ENCODE measurements at places on chromosomes 12 and 14.

DNA sequence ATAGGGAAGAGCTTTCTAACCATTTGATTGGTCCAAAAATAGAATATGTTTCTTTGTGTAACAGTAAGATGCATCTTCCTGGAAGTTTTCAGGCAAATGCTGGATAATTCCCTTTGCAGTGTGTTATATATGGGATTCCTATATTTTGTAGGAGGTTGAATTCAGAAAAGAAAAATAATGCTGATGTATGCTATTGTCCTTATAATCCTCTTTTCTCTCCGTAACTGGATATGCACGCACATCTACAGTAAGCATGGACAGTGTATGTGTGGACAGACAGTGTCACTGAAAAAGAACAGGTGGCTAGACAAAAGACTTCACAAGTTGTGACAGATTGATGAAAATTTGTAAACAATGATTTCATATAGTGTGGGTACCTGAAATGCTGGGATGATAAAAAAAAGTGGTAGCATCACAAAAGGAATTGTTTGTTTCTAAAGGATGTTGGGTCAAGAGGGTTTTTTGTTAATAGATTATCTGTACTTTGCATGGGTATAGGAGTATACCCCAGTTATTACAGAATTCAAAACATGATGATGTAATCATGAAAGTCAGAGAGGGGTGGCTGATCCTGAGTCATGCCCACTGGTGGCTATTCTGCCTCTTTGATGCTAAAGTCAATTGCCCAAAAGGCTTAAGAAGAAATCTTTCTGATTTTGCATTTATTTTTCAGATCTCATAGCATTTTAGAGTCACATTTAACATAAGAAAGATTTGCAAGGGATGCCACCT, 160.7 kb upstream of the TMTC1 start:
- no peak for DNase-seq

DNA sequence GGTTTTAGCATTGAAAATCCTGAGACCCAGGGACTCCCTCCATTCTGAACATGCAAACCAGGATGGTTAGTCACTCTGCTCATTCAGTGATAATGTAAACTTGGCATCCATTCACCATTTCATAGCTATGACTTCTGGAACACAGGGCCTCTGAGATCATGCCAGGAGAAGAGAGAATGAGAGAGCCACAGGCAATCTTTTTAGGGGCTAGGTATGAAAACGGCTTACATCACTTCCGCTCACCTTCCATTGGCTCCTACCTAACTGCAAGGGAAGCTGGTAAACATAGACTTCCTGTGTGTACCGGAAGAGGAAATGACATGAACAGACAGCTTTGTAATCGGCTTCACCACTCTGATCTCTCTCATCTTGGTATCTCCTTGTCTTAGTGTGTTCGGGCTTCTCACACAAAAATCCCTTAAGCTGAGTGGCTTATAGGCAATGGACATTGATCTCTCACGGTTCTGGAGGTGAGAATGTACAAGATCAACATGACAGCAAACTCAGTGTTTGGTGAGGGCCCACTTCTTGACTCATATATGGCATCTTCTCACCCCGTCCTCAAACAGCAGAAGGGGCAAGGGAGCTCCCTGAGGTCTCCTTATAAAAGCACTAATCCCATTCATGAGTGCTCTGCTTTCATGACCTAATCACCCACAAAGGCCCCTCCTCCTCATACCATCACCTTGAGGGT, 465.9 kb upstream of the TBX3 start:
- no peak for DNase-seq

GRCh38 chr12:65155784-65156183, 13.6 kb upstream of the LEMD3 start:
- no peak for DNase-seq

GRCh38 chr12:124543590-124544310, 23.7 kb downstream of the NCOR2 start:
- DNase-seq = peak; percentile 81

DNA sequence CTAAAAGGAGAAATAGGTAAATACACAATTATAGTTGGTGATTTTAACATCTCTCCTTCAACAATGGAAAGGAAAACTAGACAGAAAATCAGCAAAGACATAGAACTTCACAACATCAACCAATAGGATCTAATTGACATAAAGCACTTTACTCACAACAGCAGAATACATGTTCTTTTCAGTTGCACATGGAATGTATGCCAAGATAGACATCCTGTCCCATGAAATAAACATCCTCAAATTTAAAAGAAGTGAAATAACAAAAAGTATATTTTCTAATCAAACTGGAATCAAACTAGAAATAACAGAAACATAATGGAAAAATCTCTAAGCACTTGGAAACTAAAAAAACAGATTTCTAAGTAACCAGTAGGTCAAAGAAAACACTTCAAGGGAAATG, 296.2 kb upstream of the RGS6 start:
- no peak for DNase-seq

GRCh38 chr12:47807338-47807737, 12.4 kb downstream of the HDAC7 start:
- no peak for DNase-seq

DNA sequence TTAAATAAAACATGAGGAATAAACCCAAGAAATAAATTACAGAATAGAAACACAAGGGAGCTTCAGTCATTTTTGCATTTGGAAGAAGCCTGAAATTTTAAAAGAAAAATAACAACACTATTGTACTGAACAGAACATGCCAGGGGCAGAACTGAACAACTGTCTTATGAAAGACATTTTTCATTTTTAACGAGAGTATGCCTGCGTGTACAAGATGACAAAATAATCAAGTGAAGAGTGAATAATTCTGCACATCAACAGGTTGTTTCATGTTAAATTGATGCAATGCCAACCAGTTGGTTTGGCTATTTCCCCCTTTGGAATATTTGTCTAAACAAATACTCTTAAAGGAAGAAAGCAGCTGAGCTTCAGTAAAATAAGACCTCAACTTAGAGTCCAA, 103.3 kb upstream of the BTG1 start:
- DNase-seq = no peak
